ENCODE measurements at places on chromosomes 2 and 18.

GRCh38 chr2:242069018-242069417 lies 199.5 kb downstream of the RTP5 start:
- no peak for DNase-seq

- DNase-seq, result no peak
Observed at GRCh38 chr2:69926849-69927515, 12.1 kb downstream of the MXD1 start.

GRCh38 chr2:54052825-54053718 lies 62.3 kb upstream of the ACYP2 start:
- DNase-seq, result no peak

- no peak for DNase-seq
Observed at GRCh38 chr18:8031496-8031895, 464.4 kb downstream of the PTPRM start.

DNA sequence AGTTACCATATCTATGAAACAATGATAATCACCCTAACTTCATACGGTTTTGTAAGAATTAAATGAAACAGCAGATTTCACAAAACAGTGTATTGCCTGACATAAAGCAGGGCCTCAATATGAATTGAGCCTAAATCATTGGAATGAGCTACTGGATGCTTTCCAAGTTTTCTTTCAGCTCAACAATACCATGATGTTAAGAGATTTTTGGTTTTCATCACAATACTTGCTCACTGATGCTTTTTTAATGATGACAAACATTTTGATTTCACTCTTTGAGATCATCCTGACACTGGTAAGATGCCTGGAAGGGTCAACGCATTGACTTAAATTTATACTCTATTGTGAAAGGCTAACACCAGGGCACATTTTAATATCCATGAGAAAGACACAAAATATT lies 377.5 kb downstream of the ZNF521 start:
- DNase-seq, result no peak

DNA sequence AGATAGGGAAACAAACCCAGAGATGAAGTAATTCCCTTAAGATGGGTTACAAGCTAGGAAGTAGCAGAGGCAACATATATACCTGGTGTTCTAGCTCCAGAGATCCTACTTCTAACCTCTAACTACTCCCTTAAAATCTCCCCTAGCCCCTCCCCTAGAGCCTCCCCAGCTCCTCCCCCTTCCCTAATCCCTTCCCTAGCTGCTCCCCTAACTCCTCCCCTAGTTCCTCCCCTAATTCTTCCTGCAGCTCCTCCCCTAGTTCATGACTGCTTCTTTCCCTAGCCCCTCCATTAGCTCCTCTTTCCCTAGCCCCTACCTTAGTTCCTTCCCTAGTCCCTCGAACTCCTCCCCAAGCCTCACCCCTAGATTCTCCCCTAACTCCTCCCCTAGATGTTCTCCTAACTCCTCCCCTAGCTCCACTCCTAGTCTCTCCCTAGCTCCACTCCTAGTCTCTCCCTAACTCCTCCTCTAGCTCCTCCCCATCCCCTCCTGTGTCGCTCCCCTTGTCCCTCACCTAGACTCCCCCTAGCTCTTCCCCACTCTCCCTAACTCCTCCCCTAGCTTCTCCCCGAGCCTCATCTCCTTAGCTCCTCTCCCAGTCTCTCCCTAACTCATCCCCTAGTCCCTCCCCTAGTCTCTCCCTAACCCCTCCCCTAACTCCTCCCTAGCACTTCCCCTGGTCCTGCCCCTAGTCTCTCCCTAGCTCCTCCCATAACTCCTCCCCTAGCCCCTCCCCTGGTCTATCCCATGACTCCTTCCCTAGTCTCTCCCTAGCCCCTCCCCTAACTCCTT lies 108.9 kb downstream of the CD226 start:
- no peak for DNase-seq

All from mucosa of gallbladder (tissue), 1 donor.